ENCODE measurements at places on chromosomes 16 and 17.

DNA sequence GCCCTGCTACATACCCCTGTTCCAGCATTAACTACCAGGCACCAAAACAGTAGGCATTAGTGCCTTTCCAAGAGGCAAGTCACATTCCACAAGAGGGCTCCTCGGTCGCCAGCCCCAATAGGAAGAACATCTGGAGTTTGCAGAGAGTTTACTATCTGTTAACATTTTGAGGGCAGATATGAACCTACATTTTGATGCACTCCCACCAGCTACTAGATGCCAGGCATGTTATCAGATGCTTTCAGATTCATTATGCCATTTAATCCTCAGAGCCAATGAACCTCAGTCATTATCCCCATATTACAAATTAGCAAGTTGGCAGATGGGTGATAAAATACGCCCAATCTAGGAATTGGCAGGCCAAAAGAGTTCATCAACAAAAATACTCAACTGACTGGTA lies 4.2 kb upstream of the CMTM2 start:
- DNase-seq: no peak

- no peak for DNase-seq
These were observed 10.1 kb downstream of the DYNC1LI2 start for GRCh38 chr16:66741169-66741900.

GRCh38 chr17:45780921-45781320 lies 3.2 kb upstream of the CRHR1 start:
- no peak for DNase-seq

DNA sequence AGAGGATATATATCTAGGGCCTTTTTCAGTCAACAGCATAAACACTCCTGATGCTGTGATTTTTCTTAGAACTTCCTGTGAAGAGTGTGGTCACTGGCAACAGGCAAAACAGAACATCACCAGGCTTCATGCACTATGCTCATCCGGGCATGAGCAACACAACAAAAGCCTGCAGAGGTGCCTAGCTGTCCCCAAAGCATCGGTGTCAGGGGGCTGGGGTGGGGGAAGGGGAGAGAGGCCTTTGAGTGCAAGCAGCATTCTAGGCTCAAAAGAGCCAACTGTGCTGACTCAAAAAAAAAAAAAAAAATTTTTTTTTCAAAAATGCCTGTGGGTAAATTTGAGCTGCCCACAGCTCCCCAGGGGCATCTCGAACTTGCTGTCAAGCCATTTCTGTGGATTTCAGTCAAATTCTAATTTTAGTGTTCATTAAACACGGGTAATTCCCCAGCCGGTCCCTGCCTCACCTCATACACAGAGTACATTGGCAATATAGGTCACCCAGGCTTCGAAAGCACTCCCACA lies 194.6 kb upstream of the DYNLRB2 start:
- DNase-seq: no peak

DNA sequence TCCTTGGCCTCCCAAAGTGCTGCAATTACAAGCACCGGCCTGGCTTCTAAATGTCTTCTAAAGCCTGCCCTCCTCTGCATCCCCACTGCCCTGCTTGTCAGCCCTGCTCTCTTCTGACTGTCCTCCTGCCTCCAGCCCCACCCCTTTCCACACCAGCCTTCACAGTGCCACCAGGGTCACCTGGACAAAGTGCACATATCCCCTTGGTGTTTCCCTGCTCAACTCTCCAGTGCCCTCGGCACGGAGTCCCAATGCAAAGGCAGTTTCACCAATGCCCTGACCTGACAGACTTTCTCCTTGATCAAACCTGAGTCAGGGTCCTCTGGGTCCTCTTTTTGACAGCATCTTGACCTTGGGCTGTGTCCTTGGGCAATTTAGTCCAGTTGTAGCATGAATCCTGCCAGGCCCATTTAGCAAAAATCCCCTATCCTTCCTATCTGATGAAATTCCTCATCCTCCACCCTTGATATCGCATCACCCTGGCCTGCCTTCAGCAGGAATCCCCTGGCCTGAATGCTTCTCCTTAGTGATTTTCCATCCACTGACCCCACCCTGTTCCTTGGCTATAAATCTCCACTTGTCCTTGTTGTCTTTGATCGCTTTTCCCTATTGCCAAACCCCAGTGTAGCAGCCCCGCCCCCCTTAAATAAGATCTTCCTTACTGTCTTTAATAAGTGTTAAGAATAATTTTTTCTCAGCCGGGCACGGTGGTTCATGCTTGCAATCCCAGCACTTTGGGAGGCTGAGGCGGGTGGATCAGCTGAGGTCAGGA lies 42.7 kb upstream of the ETV4 start:
- DNase-seq: no peak

DNA sequence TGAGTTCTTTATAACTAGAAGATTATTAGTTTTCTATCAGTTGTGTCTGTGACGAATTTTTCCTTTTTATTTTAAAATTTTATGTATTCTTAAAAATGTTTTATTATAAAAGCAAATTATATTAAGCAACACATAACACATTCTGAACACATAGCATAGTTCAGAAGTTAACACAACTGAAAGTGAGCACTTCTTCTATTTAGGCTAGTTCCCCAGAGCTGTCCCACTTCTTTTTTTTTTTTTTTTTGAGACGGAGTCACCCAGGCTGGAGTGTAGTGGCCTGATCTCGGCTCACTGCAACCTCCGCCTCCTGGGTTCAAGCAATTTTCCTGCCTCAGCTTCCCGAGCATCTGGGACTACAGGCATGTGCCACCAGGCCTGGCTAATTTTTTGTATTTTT lies 37.7 kb upstream of the ALDH3A2 start:
- no peak for DNase-seq

- DNase-seq: no peak
These were observed 52.4 kb upstream of the PMFBP1 start for GRCh38 chr16:72224260-72224768.

DNA sequence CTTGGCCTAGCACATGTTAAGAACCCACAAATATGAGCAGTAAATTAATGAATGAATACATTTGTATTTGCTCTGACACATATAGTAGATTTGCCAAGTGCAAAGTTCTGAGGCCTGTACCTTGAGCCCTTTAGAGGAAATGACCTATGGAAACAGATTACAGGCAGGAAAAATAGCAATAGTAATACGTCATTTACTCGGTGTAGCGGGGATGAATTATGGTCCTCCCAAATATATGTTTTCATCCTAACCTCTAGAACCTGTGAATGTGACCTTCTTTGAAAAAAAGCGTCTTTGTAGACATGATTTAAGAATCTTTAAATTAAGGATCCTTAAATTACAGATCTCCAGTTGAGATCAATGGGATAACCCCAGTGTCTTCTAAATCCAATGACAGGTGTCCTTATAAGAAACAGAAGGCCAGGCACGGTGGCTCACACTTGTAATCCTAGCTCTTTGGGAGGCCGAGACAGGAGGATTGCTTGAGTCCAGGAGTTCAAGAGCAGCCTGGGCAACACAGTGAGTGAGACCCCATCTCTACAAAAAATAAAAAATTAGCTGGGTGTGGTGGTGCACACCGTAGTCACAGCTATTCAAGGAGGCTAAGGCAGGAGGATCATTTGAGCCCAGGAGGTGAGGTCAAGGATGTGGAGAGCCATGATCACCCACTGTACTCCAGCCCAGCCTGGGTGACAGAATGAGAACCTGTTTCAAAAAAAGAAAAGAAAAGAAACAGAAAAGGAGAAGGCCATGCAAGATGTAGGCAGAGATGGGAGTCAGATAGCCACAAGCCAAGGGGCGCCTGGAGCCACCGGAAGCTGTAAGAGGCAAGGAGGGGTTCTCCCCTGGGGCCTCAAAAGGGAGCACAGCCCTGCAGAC lies 5.1 kb upstream of the ITPRIPL2 start:
- no peak for DNase-seq

DNA sequence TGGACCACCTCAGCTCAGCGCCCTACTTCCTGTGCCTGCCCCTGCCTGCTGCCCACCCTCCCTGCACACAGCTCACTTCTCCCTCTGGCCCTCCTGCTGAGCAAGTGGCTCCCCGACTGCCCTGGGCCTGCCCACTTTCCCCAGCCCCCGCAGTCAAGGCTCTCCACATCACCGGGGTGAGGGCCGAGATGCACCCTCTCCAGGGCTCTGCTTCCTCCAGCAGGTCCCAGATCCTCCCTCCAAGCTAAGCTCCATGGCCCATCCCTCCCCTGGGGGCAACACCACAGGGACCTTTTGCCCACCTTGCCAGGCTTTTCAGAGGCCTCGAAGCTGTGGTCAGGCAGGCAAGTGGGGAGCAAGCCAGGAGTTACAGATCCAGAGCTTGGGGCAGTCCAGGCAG lies 820.2 kb downstream of the KCNJ18 start:
- no peak for DNase-seq

DNA sequence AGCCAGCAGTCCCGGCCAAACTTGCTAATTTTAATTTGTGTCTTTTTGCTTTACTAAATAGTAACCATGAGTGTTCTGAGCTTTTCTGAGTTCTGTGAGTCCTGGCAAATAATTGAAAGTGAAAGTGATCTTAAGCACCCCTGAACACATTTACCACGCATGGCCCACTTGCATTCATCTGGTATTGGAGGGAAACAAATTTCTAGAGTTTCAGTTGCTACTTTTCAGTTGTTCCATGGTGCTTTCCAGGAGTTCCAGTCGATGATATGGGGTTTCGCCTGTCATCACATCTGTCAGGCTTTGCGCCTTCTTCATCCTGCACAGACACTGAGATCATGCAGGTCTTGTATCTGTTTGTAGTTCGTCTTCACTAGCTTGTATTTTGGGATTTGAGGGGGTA lies 44.1 kb downstream of the CRLF3 start:
- peak; percentile 44 for DNase-seq

DNA sequence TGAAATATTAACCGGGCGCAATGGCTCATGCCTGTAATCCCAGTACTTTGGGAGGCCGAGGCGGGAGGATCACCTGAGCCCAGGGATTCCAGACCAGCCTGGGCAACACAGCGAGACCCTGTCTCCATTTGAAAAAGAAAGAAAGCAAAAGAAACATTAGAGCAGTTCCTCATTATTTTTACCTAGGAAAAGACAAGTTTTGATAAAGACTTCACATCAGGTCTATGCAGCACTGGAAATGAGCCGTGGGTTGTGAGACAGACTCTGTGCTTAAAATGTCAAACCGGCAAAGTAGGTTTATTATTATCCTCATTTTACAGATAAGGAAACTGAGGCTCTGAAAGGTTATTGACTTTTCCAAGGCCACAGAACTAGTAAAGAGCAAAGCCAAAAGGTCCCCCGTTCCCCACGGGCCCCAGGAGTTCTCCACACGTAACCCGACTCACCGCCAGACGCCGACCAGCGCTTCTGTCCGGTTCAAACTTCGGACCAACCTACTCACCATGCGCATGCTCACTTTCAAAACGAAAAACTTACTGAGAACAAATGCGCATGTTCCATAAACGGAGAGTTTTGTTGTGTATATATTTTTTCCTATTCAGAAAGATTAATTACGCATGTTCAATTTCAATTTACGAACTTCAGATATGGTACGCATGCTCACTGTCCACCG lies 356 bp downstream of the TUBD1 start:
- no peak for DNase-seq

- DNase-seq: no peak
These were observed 447.3 kb upstream of the MAF start for GRCh38 chr16:80047842-80048241.

GRCh38 chr16:14600164-14600563 lies 29.9 kb downstream of the PARN start:
- peak; percentile 4 for DNase-seq

- no peak for DNase-seq
These were observed 22.6 kb upstream of the NF1 start for GRCh38 chr17:31072186-31072585.

- DNase-seq: no peak
These were observed 41.1 kb downstream of the SRL start for GRCh38 chr16:4200781-4201137.

GRCh38 chr17:38425031-38425430 lies 3.2 kb upstream of the ARHGAP23 start:
- DNase-seq: no peak

DNA sequence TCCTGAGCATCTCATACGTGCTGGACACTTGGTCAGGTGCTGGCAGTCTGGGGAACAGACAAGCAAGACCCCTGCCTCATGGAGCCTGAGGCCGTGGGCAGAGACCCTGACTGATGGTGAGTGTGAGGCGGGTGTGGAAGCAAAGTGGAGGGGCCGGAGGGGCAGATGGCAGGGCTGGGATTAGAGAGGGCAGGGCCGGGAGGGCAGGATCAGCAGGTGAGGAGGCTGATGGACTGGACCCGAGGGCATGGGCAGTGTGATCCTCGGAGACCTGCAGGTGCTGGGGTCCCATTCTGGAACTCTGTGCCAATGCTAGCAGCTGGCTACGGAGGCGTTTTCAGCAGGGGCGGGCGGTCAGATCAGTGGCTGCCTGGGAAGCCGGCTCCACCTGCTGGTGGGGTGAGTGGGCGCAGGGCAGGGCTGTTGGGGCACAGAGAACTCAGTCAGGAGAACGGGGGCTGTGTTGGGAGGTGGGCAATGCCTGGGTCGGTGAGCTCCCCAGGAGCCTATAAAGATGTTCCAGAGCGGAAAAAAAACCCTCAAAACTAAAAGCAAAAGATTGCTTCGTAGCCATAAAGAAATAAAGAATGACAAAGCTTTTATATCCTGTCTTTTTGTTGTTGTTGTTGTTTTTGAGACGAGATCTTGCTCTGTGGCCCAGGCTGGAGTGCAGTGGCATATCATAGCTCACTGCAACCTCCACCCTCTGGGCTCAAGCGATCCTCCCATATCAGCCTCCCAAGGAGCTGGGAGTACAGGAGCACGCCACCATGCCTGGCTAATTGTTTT lies 8.9 kb upstream of the C16orf74 start:
- peak; percentile 38 for DNase-seq

DNA sequence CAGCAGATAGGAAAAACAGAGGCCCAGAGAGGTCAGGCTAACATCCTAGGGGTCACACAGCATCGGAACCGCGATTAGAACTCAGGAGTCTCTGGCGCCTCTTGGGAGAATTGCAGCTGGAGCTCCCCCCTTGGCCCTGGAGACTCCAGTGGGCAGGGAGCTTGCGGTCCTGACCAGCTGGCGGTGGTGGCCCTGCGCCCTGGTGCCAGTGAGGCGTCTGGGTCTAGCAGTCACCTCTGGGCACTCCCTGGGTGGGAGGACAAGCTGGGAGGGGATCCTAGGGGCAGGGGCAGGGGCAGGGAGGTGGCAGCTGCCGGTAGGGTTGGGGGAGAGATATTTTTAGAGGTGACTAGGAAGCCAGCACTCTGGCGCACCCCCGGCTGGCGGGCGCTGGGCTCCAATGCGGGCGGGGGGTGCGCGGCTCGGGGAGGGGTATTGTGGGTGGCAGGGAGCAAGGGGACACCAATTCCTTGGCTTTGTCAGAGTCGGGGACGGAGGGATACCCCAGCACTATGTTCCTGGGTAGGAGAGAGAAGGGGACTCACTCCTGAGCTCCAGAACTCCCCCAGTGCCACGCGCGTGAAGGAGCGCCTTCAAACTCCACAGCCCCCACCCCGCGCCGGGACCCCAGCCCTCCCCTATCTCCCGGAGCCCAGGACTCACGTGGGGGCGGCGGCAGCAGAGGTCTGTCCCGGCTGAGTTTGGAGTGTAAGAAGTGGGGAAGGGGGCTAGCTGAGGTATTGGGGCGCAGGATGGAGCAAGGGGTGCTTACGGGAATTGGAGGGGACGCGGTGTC lies 584 bp downstream of the PHOSPHO1 start:
- no peak for DNase-seq

Data from activated CD4-positive, alpha-beta T cell treated with anti-CD3 and anti-CD28 coated beads, Interleukin-2, Interleukin-6, amounts not matched to agents 100 ng/mL and 50 ng/mL, durations not matched to agents 16 hours and 8 hours (primary cell).